ENCODE measurements at places on chromosomes 1 and 21.

DNA sequence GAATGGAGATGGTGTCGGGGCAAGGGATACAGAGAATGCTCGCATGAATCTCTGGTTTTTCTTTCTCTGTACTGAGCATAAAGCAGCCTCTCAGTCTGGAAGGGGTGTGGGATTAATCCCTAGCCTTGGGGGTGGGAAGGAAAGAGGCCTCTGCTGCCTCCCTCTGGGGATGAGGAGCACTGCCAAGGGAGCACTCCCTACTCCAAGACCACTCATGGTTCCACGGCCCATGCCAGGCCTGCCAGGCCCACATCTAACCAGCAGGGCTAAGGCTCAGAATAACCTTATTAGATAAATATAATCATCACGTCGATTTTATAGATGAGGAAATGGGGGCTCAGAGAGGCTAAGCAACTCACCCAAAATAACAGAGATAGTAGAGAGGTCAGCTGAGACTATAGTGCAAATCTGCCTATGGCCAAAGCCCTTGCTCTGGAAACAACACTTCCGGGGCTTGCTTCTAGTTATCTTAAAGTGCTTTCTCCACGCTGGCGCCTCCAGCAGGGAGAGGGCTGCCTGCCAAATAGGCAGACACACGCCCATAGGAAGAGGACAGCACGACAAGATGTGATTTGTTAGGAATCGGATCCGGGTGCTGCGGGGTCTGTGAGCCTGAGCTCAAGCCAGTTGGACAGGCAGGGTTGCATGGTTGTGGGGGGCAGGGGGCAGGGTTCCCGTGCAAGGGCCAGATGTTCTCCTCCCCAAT is 522 bp downstream of the TEX35 start:
- DNase-seq, result no peak

DNA sequence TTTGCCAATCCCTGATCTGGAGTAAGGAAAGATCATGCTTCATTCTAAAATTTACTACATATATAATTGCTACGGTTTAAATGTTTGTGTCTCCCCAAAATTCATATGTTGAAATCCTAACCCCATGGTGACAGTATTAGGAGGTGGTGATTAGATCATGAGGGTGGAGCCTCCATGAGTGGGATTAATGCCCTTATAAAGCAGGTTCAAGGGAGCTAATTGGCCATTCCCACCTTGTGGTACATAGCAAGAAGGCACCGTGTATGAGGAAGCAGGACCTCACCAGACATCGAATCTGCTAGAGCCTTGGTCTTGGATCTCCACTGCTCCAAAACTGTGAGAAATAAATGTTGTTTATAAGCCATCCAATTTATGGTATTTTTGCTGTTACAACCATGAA is 55.5 kb downstream of the GADD45A start:
- DNase-seq, result no peak

GRCh38 chr1:18943914-18944572 is 12.4 kb downstream of the IFFO2 start:
- DNase-seq, result no peak

- no peak for DNase-seq
These were observed 118.3 kb upstream of the ATP1A1 start for GRCh38 chr1:116254776-116255175.

DNA sequence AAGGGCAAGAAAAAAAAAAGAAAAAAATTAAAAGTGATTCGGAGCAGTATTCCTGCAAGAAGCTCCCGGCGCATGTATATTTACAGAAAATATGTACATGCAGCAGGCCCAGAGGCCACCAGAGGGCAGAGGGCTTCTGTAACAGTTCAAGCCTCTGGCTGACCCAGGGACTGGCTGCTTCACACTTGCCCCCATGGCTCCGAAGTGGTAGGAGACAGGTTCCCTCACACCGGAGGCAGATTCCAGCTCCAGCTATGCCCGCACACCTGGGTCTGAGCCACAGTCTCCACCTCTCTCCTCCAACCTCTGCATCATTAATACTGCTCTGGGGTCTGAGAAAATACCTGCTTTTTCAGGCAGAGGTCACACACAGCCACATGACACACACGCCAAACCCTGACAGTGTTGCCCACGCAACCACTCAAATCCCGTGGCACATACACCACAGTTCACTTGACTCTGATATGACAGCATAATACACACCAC is 2.2 kb upstream of the ARHGAP30 start:
- DNase-seq, result peak; percentile 71

DNA sequence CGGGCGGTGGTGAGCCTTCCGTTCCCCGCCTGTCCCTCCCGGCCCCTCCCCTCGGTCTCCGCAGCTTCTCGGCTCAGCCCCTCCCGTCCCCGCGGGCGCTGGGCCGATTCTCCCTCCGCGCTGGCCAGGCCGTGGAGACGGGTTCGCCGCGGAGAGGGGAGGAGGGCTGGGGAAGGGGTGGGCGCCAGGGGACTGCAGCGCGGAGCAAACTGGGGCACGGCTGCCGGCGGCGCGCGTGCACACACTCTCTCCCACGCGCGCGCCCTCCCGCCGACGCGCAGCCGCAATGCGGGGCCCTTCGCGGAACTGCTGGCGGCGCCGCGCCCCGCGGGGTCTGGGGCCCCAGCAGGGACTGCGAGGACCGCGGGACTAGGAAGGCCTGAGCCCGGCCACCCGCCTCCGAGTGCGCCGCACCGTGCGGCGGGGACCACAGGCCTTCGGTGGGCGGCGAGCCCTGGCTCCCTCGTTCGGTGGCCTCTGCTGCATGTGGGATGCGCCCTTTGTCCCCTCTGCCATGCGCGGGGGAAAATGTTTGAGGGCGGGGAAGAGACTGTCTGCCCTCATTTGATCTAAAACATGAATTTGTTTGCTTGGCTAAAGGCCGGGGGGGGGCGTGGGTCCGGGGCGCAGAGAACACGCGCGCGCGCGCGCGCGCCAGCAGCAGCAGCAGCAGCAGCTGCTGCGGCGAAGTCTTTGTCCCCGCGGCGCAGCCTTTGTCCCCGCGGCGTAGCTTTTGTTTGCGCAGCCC is 90.7 kb upstream of the VAMP3 start:
- no peak for DNase-seq

DNA sequence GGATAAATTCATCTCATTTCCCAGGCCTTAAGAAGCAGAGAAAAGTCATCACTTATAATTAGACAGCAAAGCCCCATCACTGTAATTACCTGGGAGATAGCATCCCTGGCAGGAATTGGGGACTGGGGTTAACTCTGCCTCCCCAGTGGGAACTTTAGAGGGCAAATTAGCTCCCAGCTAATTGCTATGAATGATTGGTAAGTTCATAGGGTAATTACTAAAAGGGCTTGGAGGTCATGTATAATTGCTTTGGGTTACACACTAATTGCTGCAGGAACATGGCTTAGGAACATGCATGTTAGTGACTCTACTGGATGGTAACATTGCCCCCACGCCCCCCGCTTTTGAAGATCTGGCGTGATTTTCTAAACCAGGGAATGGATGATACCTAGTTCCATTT is 64.8 kb downstream of the UBE2T start:
- no peak for DNase-seq

- DNase-seq, result no peak
These were observed 21.3 kb downstream of the OVAAL start for GRCh38 chr1:180579961-180580611.

DNA sequence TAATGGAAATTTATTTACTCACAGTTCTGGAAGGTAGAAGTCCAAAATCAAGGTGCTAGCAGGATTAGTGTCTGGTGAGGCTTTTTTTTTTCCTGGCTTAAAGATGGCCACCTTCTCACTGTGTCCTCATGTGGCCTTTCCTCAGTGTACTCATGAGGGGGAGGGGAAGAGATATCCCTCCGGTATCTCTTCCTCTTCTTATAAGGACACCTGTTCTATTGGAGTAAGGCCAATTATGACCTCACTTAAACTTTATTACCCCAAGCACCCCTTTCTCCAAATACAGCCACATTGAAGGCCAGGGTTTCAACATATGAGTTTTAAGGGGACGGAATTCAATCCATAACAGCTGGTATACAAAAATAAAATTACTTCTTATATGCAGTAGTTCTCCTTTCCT is 203.7 kb upstream of the C1orf87 start:
- DNase-seq, result no peak

- DNase-seq, result no peak
These were observed 43.2 kb upstream of the MTR start for GRCh38 chr1:236751935-236752334.

DNA sequence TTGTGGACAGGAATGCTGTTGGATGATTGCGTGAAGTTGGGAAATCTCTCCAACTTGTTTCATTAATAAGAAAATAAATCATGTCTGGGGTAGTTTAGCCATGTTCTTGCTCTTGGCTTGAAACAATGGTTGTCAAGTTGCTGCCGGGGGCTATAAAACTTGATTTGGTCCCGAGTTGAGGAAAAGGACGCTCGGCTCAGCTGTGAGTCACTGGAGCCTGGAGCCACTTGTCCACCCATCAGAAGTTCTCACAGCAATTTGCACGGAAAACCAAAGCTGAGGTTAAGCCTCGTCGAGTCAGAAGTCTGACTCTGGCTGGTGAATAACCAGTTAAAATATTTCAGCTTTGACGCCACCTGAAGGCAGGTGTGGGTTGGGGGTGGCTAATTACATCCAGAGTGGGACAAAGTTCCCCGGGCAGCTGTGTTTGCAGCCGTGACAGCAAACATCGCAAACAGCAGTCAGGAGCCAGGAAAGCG is 19.7 kb upstream of the RIPK4 start:
- no peak for DNase-seq

- no peak for DNase-seq
These were observed 112.0 kb upstream of the CHRM3 start for GRCh38 chr1:239274242-239274830.

DNA sequence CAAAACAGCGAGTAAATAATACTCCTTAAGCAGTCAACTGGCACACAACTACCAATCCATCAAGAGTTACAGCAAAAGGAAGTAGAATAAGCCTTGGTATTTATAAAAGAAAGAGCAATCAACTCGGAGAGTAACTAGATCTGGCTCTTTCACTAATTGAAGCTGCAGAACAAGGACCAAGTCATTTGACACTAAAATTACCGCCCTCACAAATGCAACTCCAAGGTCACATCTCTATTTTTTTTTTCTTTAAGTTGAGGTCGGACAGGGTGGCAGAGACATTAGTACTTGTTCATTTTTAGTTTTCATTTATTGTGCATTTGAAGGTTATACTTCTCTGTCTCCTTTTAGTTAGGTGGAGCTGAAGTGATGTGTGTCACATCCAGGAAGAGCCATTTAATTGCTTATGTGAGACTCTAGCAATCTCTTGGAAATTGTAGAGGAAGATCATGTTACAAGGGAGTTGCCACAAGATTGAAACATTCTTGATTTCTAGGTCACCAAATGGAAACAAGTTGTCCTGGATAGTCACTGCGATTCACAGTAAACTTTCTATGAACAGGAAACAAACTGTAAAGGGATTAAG is 138.1 kb upstream of the ADAMTS5 start:
- DNase-seq, result no peak

- no peak for DNase-seq
These were observed 97.8 kb downstream of the BEND5 start for GRCh38 chr1:48678710-48679505.

DNA sequence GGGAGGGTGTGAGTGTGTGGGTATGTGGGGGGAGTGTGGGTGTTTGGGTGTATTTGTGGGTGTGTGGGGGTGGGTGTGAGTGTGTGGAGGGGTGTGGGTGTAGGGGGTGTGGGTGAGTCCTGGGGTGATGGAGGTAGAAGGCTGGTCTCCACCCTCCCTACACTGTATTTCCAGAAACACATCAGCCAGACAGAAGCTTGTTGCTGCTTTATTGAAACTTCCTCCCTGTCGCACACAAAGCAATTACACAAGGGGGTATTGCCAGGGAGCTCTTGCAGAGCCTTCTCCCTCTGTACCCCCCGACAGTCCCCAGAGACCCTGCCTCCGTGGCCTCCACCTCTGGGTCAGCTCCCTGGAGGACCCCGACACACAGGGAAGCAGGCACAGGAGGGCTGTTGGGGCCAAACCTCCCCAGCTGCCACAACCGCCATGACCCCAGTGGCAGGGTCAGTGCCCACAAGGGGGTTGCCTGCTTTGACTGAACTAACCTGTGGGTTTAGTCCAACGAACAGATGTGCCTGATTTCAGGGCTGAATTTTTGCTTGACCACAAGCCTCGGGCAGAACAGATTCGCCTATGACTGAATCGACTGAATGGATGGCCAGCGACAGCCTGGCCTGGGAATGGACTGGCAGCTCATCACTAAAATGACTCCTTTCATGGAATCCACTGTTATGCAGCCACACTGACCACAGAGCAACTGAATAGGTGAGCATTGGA is 9.1 kb upstream of the MATN1 start:
- no peak for DNase-seq

- no peak for DNase-seq
These were observed 8.5 kb downstream of the UBQLN4 start for GRCh38 chr1:156045076-156045475.

- no peak for DNase-seq
These were observed 75.0 kb upstream of the WNT4 start for GRCh38 chr1:22217811-22218460.

DNA sequence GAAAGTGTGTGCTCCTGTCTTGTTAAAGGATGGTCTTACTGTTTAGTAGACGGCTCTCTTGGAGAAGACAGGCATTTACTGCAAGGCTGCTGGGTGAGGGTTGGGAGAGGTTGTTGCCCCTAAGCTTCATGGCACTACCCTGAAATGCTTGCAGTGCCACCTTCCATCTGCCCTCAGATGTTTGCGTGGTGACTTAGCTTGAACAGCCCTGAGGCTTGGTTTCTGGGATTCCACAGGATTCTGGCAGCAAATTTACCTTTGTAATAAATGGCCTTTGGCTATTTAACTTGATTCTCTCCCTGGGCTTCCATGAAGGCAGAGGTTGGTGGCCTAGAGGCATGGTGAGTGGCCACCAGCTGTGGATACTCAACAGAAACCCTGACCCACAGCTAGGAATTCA is 11.6 kb downstream of the MTARC1 start:
- DNase-seq, result no peak

DNA sequence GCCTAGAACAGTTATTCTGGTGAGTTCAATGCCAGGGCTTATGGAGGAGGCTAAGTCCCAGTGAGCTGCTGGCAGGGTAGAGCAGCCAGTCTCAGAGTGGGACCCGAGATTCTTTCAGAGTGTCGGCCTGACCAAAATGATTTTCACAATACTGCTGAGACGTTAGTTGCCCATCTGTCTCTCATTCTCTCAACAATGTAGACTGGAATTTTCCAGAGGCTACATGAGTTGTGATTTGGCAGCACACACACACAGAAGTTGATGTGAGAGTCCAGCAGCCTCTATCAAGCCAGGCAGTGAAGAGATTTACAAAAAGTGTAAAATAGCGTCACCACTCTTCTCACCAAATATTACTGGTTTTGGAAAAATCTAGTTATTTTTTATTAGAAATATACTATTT is 21.7 kb downstream of the CACNA1S start:
- no peak for DNase-seq

Data from GM12892 (cell line).